ENCODE measurements at places on chromosomes 3 and 15.

- peak; percentile 39 for DNase-seq
These were observed 30.1 kb downstream of the BDH1 start for GRCh38 chr3:197525706-197526105.

DNA sequence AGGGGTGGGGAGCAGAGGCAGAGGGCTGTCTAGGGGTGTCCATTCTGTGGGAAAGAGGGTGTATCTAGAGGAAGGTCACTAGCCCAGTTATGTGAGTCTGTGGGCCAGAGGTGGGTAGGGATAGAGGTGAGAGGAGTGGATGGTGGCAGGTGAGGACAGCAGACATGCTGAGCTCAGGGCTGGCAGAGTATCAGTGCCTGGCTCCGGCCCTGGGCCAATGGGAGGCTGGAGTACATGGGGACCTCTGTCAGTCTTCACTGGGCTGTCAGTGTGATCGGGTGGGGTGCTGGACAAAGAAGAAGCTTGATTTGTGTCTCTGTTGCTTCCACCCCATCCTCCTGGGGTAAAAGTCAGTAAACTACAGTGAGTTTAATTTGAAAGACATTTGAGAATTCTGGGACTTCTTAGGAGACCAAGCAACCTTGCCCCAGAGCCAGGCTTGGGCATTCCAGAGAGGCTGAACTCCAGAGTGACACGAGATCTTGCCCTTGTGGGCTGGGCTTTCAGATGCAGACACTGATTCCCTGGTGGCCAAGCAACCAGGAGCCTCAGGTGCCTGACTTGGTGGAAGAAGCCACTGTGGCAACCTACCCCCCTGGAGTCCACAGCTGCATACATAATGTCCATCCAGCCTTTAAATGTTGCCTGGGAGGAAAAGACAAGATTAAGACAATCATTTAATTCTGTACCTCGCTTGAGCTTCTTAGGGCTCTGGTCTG is 60.7 kb downstream of the EXOG start:
- no peak for DNase-seq

- DNase-seq, result peak; percentile 86
These were observed 147.7 kb downstream of the VGLL4 start for GRCh38 chr3:11495948-11496557.

DNA sequence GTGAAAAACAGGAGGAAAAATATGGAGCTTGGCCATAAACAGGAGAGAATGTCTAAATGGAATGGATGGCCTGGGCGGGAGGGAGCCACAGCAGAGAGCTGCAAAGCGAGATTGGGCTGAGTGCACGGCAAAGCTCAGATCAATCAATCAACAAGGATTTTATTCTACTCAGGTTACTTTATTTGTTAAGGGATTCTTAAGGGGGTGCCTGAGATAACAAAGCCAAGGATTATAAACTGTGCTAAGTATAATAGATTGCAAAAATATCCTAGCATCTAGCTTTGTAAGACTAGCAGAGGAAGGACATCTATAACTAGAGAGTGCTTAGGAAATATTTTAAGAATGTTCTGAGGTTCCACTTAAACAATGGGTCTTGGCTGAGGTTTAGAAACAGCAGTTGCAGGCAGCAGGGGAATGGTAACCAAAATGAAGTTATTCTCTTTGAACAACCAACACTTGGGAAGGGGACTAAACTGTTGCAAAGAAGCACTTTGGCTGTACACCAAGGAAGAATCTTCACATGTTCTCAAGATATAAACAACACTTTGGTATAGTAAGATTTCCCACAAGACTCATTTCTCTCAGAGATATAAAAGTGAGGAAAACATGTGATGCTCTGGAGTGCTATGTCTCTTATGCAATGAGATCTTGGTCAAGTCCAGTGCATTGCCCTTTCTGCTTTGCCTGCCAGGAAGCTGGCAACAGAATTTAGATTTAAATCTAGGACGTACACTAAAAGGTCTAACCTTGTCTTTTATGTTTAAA is 35.5 kb downstream of the TMEM212 start:
- peak; percentile 74 for DNase-seq

DNA sequence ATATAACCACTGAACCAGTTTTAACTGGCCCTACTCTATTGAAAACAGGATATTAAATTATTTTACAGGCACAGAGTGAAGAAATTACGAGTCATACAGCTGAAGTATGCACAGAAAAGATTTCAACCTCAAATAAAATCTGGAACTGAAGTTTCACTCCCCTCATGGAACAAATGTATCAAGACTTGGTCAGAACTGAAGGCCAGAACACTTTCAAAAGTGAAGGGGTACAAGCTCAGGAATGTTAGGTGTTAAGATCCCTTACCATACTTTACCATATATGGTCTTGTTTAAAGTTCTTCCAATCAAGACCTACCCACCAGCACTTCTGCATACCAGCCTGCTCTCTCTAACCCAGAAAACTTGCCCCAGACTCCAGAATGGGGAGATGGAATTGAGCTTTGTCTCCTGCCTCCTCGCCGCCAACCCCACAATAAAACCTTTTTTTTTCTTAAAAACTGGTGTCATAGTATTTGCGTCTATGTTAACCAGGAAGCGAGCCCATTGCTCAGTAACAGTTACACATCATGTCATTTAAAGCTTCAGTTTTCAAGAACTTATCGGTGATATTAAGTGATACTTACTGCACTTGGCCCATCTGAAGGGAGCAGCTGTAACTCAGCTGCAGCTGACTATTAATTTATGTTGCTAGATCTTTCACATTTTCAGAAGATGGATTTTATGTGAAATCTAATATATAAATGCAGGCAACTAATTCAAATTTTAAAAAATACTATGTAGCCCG is 59.9 kb downstream of the OXSM start:
- peak; percentile 38 for DNase-seq

- no peak for DNase-seq
These were observed 156.6 kb upstream of the UBE2E2 start for GRCh38 chr3:23046536-23046935.

DNA sequence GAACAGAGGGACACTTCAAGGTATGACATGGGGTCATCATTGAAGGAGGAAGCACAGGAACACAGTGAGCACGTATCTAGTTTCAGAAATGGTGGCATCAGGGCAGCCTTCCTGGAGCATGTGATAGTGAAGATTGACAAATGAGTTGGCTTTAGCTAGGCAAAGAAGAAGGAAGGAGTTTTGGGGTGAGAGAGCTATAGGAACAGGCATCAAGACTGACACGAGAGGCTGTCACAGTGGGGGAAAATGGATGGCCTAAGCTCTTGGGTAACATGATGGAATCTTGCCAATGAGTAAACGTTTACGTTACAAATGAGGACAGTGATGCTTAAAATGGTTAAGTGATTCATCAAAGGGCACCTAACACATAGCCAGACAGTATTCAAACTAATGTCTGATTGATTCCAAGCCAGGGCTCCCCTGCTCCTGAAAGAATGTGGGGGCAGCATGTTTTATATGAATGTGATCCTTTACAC is 23.1 kb upstream of the GPR171 start:
- peak; percentile 72 for DNase-seq

Measured in astrocyte of the spinal cord (primary cell).